Osteoblast (primary cell): ENCODE measurements at places on chromosomes 1 and 21. TPM values are rescaled to one million over a fixed set of nuclear protein-coding genes. Genes with fewer than 3 reads are reported as not detected.

Gene LMX1A
- total RNA-seq: not detected in 2 replicates

Gene ASPM
- total RNA-seq: 5.1 and 5.6 TPM in 2 replicates

Gene ATP1A4
- not detected in 2 replicates for total RNA-seq

Gene NPHS2
- not detected in 2 replicates for total RNA-seq

Gene ZMYND12
- total RNA-seq: 0.88 and 3.3 TPM in 2 replicates

Gene SLAMF7
- under 0.01 TPM in 1 of 2 replicates, not detected in the other for total RNA-seq

Gene FALEC
- total RNA-seq: 0.36 TPM in 1 of 2 replicates, not detected in the other

Gene TMEM269
- under 0.01 TPM in 2 replicates for total RNA-seq

Gene DLGAP3
- under 0.01 TPM in 1 of 2 replicates, not detected in the other for total RNA-seq

Gene MYCL
- total RNA-seq: 0.72 and 0.88 TPM in 2 replicates

DNA sequence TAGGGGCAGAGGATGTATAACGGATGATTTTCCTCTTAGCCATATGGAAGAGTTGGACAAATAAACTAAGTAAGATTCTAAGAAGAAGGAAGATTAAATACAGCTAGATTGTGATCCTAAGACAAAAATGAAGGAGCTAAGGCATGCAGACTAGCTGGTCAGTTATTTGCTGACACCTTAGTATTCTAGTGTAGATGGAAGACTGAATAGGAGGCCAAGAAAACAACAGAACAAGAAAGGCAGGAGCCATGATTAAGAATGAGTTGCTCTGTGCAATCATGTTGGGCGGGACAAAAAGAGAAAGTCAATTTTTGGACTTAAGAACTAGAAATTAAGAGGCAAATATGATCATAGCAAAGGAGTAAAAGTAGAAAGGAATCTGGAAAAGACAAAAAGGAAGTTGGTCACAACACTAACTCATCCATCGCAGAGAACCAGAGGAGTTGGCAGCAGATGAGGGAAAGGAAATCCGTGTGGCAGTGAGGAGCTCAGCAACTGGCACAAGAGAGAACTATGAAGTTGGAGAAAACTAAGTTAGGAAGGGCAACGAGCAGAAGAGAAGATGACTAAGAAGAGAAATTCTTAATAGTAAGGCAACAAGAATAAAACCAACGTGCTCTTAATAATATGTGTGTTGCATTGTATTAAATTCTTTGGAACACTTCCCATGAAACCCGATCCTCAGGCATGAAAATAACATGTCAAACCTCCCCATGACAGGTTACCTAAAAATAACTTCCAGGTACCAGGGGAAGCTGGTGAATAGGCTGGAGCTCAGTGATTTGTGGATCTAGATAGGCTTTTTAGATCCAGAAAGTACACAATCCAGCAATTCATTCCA lies 234.4 kb downstream of the LTN1 start:
- DNase-seq: peak; percentile 65
- H3K4me3 ChIP-seq: no peak overlapping the region
- no peaks in the 10 kb centered on the region for H3K27me3 ChIP-seq
- H3K36me3 ChIP-seq: no peaks in the 10 kb centered on the region
- no peak overlapping the region for H3K27ac ChIP-seq
- H3K4me1 ChIP-seq: peaks cover 26% of the 10 kb centered on the region

DNA sequence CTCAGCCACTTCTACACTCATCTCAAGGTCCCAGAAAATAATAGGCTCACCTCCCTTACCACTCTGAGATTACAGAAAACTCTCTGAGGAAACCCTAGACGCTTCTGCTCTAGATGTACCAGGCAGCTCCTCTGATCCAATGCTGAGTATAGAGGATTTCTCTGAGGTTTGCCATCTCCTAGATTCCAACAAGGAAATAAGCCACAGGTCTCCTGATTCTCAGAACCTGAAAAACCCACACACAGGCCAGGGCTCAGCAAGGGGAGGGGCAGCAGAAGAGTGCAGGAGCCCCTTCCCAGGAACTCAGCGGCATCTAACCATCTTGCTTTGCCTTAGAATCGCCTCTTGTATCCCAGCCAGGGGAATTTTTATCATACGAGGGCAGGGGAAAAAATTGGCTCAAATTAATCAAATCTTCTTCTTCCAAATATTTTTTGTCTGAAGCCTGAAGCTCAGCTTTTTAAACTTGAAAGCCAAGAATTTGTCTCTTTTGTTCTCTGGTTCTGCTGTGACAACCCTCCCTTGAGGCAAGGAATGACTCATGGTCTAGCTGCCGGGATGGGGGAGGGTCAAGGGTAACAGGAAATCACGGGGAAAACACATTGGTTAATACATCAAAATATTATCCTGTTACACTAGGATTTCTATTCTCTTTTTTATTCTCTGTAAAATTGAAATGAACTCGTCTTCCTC lies 30.8 kb downstream of the GORAB start:
- no peaks in the 10 kb centered on the region for H3K27me3 ChIP-seq
- peak overlapping the region; percentile 93 for H3K27ac ChIP-seq
- peak overlapping the region; percentile 23 for H3K4me3 ChIP-seq
- DNase-seq: peak; percentile 58
- peaks cover 45% of the 10 kb centered on the region for H3K4me1 ChIP-seq

- peak overlapping the region; percentile 52 for H3K4me3 ChIP-seq
- H3K27ac ChIP-seq: peak overlapping the region; percentile 95
- H3K36me3 ChIP-seq: no peaks in the 10 kb centered on the region
- H3K4me1 ChIP-seq: peaks cover 59% of the 10 kb centered on the region
These were observed 64.1 kb upstream of the WDR26 start for GRCh38 chr1:224498574-224499170.

GRCh38 chr1:3504151-3504821 lies 49.8 kb downstream of the ARHGEF16 start:
- no peaks in the 10 kb centered on the region for H3K27me3 ChIP-seq
- peak; percentile 100 for DNase-seq
- H3K4me1 ChIP-seq: peaks cover 17% of the 10 kb centered on the region
- H3K27ac ChIP-seq: peak overlapping the region; percentile 90
- H3K4me3 ChIP-seq: peak overlapping the region; percentile 40
- H3K36me3 ChIP-seq: peaks cover 11% of the 10 kb centered on the region

DNA sequence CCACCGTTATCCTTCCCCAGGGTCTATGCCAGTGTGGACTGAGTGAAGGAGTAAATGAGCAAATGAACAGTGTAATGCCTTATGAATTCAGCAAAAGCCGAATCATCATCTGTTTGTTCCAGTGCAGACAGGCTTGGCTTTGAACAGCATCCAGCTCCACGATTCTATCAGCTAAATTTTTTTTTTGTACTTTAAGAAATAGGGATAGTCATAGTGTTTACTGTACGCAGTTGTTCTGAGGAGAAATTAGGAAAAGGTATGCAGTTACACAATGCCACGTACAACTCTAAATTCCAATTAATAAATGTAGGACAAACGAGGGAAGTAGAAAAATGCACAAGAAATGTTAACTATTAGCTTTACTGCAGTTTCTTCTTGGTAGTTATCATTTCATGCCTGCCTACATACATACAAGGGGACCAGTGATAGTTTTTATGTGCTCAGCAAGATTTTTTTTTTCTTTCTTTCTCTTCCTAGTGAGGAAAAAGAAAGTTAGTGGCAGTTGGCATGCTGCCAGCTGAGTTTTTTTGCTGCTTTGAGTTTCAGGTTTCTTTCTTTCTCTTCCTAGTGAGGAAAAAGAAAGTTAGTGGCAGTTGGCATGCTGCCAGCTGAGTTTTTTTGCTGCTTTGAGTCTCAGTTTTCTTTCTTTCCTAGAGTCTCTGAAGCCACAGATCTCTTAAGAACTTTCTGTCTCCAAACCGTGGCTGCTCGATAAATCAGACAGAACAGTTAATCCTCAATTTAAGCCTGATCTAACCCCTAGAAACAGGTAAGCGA lies at the start of gene IFI44L:
Gene IFI44L, plus strand, starts transcription at position 646 of the 777 bp plus-strand sequence. CDS start 7,468 bp downstream, outside the sequence.
- H3K4me1 ChIP-seq: peaks cover 14% of the 10 kb centered on the region
- peak within 1 kb of the TSS; percentile 69 for H3K4me3 ChIP-seq
- H3K27me3 ChIP-seq: no peaks in the 10 kb centered on the region
- H3K27ac ChIP-seq: peak within 1 kb of the TSS; percentile 75
- no peak for DNase-seq

- no peak for DNase-seq
- no peak overlapping the region for H3K4me3 ChIP-seq
- no peaks in the 10 kb centered on the region for H3K36me3 ChIP-seq
- H3K27me3 ChIP-seq: no peaks in the 10 kb centered on the region
These were observed 91.7 kb downstream of the RHOU start for GRCh38 chr1:228827019-228827418.

DNA sequence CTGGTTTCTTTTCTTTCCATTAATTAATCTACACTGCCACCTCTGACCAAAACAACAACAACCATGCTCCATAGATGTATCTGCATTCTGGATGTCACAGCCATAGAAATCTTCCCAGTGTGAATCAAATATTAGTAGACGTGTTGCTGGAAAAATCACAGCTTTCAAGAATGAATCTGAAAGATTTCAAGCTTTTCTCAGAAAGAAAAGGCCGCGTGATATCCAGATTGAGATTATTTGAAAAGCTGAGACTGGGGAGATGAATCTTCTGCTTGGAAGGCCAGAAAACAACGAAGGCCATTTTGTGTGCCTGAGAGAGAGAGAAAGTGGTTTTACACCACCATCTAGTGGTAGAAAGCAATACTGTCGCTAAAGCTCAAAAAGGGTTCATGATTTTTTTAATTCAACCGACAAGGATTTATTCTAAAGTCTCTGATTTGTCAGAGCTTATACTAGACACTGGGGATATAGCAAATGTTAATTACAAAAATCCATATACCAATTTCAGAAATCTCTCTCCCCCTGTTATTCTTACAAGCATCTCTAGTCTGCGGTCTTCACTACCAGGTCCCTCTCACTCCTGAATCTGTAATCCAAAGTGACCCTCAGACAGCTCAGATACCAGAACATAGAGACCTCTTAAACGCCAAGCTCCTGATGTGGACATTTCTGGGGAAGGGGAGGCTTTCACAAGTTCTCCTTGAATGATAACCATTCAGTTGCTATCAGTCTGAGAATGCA lies 87.5 kb upstream of the SGIP1 start:
- peaks cover 19% of the 10 kb centered on the region for H3K4me1 ChIP-seq
- no peak overlapping the region for H3K4me3 ChIP-seq
- H3K27ac ChIP-seq: peak overlapping the region; percentile 45
- no peaks in the 10 kb centered on the region for H3K27me3 ChIP-seq

DNA sequence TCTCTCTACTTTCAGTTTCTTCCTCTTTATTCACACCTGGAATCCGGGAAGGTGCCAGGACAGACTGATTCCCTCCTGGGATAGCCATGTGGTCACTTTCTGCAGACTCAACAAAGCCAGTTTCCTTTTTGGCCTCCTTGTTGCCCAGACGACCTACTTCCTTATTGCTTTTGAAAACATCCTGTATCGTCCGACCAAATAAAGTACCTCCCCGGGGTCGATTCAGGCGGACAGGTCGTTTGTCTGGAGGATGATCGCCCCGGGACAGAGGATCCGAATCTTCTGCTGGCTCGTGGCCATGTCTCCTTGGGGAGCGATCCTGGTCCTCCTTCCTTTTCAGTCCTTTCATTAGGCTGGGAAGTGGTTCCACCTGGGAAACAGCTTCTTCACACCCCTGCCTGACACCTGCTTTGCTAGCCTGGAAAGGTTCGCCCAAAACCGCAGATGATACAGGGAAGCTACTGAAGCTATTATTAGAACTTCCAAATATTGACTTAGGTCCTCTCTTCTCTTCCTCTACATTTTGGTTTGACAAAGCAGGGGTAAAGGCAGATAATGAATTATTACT lies 1.2 kb downstream of the MCM3AP start:
- no peaks in the 10 kb centered on the region for H3K27me3 ChIP-seq
- peak overlapping the region; percentile 41 for H3K4me3 ChIP-seq
- H3K4me1 ChIP-seq: peaks cover 33% of the 10 kb centered on the region
- peak overlapping the region; percentile 4 for H3K27ac ChIP-seq
- DNase-seq: no peak

DNA sequence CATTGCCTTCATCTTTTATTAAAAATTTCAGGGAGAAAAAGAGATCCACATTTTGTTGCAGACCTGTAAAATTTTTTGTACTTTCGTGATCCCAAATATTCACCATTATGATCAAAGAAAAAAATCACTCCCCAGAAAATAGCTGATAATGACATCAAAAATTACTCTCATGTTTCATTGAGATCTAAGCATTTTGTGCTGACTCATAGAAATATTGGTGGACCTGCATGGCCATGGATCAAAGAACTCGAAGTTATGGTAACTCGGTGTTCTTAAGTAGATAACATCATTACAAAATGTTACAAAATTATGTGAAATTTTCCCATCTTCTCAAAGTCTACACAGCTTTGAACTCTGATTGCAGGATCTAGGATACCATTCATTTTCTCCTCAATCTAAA lies 135.8 kb downstream of the PTGER3 start:
- H3K4me1 ChIP-seq: no peaks in the 10 kb centered on the region
- H3K27ac ChIP-seq: no peak overlapping the region
- H3K4me3 ChIP-seq: no peak overlapping the region
- DNase-seq: no peak

- no peak overlapping the region for H3K27ac ChIP-seq
- no peak overlapping the region for H3K4me3 ChIP-seq
- H3K36me3 ChIP-seq: no peaks in the 10 kb centered on the region
- no peaks in the 10 kb centered on the region for H3K27me3 ChIP-seq
These were observed 1013.8 kb downstream of the PLA2G4A start for GRCh38 chr1:187842406-187843165.

DNA sequence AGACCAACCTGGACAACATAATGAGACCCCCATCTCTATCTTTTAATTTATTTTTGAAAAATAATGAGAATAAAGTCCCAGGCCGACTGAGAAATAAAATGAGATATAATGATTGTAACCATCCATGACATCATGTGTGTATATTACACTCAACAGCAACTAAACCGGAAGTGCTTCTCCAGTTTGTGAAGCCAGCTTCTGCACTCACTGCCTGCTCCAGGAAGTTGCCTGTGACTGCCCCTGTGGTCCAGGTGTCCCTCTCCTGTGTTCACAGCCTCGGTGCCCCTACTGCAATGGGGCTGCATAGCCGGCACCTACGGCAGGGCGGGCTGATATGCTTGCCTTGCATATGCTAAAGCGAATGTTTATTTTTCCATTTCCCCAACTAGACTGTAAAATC lies 68.3 kb downstream of the SSBP3 start:
- DNase-seq: no peak
- no peaks in the 10 kb centered on the region for H3K27me3 ChIP-seq
- H3K36me3 ChIP-seq: no peaks in the 10 kb centered on the region
- H3K4me1 ChIP-seq: peaks cover 23% of the 10 kb centered on the region
- H3K27ac ChIP-seq: no peak overlapping the region
- H3K4me3 ChIP-seq: no peak overlapping the region

GRCh38 chr1:167805041-167805556 lies 83.3 kb downstream of the MPZL1 start:
- peaks cover 22% of the 10 kb centered on the region for H3K4me1 ChIP-seq
- no peak overlapping the region for H3K4me3 ChIP-seq
- no peaks in the 10 kb centered on the region for H3K27me3 ChIP-seq
- DNase-seq: no peak

DNA sequence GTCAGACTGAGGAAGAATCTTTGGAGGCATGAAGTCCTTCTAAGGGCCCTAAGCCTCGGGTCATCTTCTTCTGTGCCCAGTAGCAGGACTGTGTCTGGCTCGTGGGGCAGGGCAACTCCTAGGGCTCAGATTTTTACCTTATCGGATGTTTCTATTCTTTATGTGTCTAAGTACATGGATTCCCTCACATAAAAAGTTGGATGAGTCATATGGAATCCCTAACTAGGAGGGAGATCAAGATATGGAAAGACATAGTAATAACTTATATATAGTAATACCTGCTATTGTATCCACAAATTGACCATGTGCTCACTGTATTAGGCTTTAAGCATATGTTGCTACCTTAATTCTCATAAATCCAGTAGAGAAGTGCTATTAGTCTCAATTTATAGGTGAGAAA lies 364.5 kb upstream of the CAMK1G start:
- H3K4me1 ChIP-seq: peaks cover 4% of the 10 kb centered on the region
- no peak overlapping the region for H3K4me3 ChIP-seq
- no peak overlapping the region for H3K27ac ChIP-seq
- no peaks in the 10 kb centered on the region for H3K27me3 ChIP-seq
- H3K36me3 ChIP-seq: no peaks in the 10 kb centered on the region
